ENCODE measurements at places on chromosomes 13 and 19.

GRCh38 chr13:46295491-46296114 lies 83.9 kb downstream of the LRRC63 start:
- peak; percentile 86 for DNase-seq

DNA sequence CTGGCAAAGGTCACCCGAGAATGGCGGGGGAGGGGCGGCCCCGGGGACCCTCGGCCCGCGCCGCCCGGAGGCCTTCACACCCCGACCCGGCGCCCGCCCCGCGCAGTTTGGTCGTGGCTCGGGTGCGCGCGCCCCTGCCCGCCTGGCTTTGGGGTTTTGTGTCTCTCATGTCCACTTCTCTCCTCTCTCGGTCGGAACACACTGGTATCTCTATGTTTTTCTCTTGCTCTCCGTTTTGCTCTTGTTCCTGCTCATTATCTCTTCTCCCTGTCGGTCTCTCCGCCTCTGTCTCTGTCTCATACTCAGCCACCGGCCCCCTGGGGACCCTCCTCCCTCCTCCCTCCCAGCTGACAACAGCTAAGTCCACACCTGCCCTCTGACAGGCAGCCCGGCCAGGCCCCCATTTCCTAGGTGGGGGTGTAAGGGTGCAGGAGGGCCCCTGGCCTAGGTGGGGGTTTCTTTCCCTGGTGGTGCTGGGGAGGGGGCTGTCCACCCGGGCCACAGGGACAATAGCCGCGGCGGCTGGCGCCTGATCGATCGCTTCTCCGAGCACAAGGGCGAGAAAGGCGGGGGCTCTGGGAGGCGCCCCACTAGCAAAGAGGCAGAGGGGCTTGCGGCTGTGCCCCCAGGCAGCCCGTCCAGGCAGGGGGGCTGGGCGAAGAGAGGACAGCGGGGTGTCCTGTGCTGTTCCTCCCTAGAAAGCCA lies 2.3 kb downstream of the ONECUT3 start:
- DNase-seq, result no peak

DNA sequence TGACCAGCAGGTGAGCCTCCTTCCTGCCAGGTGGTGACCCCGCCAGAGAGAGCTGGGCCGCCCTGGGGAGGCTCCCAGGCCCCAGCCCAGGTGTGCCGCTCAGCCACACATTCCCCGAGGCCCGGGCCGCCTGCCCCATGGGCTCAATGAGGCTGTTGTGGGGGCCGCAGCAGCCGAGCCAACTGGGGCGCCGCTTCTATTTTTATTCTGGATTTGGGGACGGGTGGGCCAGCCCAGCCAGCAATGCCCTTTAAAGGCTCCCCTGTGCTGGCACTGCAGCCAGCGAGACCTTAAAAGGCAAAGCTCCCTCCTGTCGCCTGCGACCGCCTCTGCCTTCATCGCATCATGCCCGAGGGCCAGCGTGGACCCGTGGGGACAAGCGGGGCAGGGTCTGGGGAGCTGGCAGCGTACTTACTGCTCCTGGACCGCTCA lies 17.7 kb upstream of the CRTC1 start:
- DNase-seq, result no peak

DNA sequence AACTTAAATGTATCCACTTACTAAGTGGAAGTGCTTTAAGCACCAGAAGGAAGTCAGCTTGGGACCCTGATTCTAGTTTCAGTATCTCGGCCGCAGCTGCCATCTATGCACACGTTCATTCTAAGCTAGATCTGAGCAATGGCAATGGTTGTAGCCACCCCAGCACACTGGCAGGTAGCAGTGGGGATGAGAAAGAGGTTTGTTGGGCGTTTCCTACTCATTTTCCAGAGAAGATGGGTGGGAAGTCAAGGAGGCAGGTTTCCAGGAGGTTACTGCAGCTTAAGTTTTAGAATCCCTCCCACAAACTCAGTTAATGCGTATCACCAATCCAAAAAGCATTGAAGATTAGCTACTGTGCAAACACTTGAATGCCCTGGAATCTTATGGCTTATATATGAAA lies 114.2 kb upstream of the TSC22D1 start:
- no peak for DNase-seq

DNA sequence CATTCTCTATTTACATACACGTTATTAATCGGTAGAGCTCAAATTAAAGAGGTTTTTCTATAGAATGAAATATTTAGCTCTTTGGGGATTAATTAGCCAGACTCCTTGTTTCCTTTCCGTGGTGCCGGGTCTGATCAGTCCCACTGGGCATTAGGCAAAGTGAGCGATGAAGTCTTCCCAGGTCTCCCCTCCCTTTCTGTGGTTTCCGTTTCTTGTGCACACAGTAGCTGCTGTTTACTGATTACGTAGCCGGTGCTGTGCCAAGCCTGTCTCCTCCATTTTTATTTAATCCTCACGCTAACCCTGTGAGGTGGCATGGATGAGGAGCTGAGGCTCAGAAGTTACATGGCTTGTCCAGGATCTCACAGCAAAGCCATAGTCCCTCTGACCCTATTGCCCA lies 9.0 kb downstream of the SLC25A15 start:
- DNase-seq, result no peak

DNA sequence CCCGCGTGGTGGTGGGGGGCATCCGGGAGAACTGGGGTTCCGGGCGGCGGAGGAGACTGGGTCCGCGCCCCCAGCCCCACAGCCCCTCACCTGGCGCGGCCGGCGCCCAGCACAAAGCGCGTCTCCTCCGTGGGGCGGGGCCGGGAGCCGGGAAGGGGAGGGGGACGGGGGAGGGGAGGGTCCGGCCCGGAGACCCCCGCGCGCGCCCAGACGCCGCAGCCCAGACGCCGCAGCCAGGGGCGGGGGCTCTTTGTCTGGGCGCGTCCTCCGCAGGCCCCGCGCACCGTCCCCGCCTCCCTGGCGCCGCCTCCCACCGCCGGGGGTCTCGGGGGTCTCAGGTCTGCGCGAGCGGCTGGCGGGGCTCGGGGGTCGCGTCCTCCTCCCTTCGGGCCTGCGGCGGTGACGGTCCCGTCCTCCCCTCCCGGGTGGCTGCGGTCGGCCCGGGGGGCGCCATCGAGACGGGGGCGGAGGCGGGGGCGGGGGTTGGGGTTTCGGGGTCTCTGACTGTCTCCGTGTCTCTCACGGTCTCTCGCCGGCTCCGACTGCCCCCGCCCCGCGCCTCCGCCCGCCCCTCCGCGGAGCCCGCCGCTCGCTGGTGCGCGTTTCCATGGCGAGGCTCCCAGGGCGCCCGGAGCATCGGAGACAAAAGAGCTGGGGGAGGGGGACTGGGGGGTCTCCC lies at the start of gene PLPPR3:
Gene PLPPR3 (minus strand): TSS at position 131 of the 679 bp plus-strand sequence. CDS start 396 bp downstream, outside the sequence.
- DNase-seq, result no peak

DNA sequence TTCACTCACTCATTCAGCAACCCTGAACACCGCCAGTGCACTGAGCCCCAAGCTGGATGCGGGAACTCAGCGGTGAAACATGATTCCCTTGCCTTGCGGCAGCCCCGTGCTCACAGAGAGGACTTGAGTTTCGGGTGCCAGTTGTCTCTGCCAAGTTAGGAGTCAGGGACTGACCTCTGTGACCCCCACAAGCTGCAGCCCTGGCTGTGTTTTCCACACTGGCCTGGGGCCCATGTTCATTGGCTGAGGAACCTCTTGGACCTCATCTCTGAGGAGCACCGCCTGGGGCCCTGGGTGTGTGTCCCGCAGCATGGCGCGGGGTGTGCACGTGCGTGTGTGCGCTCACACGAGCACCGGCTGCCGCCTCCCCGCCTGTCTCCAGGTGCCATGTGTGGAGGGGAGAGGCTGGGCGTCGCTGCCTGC lies 31.0 kb downstream of the CAPN12 start:
- DNase-seq, result no peak

GRCh38 chr13:20942938-20943559 lies 40.5 kb upstream of the XPO4 start:
- no peak for DNase-seq

DNA sequence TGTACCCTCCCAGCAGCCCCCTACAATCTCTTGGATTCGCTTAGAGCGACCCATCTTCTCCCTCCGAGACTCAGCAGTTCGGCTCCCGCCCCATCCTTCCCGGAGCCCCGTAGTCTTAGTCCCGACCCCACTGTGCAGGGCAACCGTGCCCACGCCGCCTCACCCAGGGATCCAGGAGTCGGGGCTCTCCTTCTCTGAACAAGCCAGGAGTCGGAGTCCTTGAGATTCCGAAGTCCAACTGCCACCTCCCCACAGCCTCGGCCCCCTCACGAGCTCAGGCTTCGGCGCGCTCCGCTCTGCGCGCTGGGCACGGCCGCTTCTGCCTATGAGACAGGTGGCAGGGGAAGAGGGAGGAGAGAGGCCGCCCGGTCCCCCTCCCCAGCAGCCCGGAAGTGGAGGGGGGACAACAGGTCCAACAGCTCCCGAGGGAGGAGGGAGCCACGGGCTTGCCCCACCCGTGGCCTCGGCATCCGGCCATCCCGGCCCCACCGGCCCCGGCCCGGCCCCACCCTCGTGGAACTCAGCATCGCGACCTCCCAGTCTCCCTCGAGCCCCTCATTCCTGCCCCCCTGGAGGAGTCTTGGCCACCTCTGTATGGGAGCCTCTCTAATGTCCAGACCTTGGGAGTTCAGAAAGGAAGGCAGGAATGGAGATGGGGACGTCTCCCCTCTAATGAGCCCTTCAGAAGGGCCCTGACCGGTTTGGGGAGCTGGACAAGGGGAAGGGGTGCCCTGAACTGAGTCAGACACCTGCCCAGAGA lies at the start of gene PHLDB3:
Gene PHLDB3 (minus strand): TSS at position 321 of the 760 bp plus-strand sequence. CDS start 628 bp downstream, outside the sequence.
- peak; percentile 48 for DNase-seq

GRCh38 chr19:45409557-45409920 lies 3.1 kb downstream of the POLR1G start:
- no peak for DNase-seq

GRCh38 chr19:31146546-31147183 lies 202.6 kb downstream of the TSHZ3 start:
- no peak for DNase-seq

DNA sequence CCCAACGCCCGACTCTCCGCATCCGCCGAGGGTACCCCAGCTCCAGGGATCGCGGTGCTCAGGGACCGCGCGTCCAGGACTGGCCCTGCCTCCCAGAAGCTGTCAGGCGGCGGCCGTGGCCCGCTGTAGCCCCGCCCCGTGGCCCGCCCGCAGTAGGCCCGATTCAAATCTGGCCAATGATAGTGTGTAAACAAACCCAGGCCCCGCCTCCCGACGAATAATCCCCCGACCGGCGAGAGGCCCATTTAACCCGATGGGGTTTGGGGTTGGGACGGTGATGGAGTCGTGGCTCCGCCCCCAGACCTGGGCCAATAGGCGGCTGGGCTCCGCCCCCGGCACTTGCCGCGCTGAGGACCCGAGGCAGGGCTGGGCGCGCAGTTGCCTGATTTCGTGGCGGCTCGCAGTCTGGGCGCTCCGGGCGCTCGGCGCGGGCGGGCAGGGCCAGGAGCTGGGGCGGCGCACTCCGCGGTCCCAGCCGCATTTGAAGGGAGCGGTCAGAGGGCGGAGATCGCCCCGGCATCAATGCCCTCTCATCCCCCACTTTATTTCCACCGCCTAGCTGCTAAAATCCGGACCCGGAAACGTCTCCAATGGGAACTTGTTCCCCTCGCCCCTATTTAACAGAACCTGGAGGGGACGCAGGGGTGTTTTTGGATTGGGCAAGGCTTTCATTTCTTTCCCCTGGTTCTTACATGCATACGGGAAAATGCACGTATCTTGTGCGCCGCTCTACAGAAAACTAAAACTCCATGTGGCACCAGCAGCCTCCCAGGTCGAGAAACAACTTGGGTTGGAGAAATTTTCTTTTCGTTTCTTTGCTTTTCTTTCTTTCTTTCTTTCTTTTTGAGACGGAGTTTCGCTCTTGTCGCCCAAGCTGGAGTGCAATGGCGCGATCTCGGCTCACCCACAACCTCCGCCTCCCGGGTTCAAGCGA lies 8.4 kb upstream of the BICRA start:
- peak; percentile 100 for DNase-seq

Data from activated CD4-positive, alpha-beta T cell treated with anti-CD3 and anti-CD28 coated beads, Interleukin-2, Interleukin-6, amounts not matched to agents 100 ng/mL and 50 ng/mL, durations not matched to agents 16 hours and 8 hours (primary cell).